ENCODE measurements at places on chromosomes 5 and 9.

DNA sequence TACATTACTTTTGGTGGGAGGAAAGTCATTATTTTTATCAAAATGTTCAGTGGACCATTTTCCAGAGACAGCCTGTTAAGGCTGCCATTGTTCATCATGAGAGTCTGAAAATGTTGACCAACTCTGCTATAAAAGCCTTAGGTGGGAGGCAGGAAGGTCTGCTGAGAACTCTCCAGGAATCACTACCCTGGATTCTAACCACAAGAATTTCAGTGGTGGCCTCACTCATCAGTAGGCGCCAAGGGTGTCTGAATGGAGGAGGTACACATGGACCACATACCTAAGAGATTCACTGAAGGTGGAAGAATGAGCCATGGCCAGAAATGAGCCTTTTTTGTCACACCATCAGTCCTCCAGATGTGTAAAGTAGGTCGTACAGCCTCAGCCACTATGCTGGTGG, 21.0 kb upstream of the TLX3 start:
- no peak for DNase-seq

GRCh38 chr9:125558453-125559092, 148.4 kb downstream of the MAPKAP1 start:
- no peak for DNase-seq

DNA sequence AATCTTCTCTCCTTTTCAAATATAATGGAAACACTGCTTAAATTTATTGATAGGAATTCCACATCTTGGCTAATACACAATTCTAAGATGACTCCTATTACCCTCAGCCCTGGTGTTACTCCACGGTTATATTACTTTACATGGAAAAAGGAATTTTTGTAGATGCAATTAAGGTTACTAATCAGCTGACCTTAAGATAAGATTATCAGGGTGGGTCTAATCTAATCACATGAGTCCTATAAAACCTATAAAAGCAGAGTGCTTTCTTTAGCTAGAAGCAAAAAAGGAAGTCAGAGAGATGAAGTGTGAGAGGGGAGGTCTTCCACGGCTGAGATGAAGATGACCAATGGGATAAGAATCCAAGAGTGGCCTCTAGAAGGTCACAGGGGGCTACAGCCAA, 268.6 kb downstream of the PDE4D start:
- DNase-seq, result no peak

DNA sequence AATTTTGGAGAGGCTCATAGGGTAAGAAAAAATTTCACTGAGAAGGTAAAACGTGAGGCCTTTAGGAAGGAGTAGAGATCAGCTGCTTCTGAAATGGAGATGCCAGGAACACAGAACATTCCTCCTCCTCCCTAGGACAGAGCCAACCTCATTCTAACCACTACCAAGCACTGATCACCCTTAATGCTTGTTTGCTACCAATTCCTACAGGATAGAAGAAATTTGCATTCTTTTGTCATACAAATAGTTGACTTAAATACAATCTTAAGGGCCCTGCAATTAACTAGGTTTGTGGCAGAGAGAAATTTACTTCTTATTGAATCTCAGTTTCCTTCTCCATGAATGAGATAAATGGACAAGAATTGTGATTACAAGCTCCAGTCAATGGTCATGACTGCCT, 780.2 kb upstream of the WWC1 start:
- DNase-seq, result no peak

DNA sequence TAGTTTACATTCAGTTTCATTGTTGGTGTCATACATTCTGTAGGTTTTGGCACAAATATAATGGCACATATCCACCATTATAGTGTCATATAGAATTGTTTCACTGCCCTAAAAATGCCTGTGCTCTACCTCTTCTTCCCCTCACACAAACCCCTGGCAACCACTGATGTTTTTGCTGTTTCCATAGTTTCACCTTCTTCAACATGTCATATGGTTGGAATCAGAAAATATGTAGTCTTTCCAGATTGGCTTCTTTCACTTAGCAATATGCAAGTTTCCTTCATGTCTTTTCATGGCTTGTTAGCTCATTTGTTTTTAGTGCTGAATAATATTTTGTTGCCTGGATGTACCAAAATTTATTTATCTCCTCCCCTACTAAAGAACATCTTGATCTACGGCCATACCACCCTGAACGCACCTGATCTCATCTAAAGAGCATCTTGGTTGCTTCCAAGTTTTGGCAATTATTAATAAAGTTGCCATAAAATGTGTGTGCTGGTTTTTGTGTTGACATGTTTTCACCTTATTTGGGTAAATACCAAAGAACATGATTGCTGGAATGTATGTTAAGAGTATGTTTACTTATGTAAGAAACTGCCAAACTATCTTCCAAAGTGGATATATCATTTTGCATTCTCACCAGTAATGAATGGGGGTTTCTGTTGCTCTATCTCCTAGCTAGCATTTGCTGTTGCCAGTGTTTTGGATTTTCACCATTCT, 17.0 kb upstream of the CDK20 start:
- DNase-seq, result no peak

- no peak for DNase-seq
Measured at GRCh38 chr5:172142709-172143215, 45.3 kb downstream of the STK10 start.

- DNase-seq, result no peak
Measured at GRCh38 chr5:50717651-50718050, 51.2 kb downstream of the PARP8 start.

- no peak for DNase-seq
Measured at GRCh38 chr9:114688379-114688778, 6.4 kb upstream of the TEX48 start.

- no peak for DNase-seq
Measured at GRCh38 chr9:33109850-33110595, 33.5 kb upstream of the SMU1 start.

GRCh38 chr5:93184041-93184440, 397.0 kb downstream of the NR2F1-AS1 start:
- no peak for DNase-seq

DNA sequence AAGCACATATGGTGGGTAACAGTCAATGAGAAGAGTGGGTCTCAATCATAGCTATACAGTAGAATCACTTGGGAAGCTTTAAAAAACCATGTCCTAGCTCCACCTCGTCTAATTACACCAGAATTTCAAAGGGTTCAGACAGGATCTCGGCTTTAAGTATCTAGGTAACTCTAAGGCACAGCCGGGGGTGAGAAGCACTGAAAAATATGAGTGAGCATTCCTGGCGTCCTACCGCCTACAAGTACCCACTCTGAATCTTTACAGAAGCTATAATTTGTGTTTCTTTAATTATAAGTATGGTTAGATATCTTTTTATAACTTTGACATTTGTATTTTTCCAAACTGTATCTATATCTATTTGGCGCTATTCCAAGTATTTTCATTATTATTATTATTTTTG, 16.1 kb downstream of the PAIP1 start:
- DNase-seq, result no peak

DNA sequence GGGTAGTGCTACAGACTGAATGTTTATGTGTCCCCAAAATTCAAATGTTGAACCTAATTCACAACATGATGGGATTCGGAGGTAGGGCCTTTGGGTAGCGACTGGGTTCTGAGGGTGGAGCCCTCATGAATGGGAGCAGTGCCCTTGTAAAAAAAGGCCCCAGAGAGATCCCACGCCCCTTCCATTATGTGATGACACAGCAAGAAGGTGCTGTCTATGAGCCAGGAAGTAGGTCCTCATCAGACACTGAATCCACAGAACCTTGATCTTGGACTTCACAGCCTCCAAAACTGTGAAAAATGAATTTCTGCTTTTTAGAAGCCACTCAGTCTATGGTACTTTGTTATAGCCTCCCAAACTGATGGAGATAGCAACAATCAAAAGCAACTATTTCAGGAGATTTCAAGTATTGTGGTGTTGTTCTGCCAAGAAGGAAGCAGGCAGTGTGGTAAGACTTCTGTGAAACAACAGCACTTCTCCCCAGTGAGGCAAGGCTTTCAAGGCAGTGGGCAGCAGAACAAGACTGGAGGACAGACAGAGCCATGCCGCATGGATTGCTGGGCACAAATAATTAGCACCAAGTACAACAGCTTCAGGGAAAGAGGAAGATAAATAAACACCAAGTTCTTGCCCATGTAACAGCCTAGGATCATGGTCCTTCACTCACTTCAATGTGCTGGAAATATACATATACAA, 76.1 kb downstream of the OR2K2 start:
- DNase-seq, result no peak
